ENCODE measurements at places on chromosomes 4 and X. TPM values are rescaled to one million over a fixed set of nuclear protein-coding genes. Genes with fewer than 3 reads are reported as not detected.

PPEF2 gene
- not detected for total RNA-seq

CNKSR2 gene
- total RNA-seq: 54.5 TPM

CENPVL3 gene
- 6.2 TPM for total RNA-seq

PFKFB1 gene
- 0.74 TPM for total RNA-seq

PABPC1L2B gene
- total RNA-seq: not detected

HS3ST1 gene
- total RNA-seq: not detected

SPANXN3 gene
- not detected for total RNA-seq

RNF212 gene
- total RNA-seq: 3.4 TPM

ENPP6 gene
- total RNA-seq: not detected

ADH1C gene
- total RNA-seq: not detected

F8A3 gene
- total RNA-seq: 0.73 TPM

MAGEA1 gene
- total RNA-seq: not detected

EFHC2 gene
- 3.2 TPM for total RNA-seq

USP17L11 gene
- not detected for total RNA-seq

AMER1 gene
- total RNA-seq: 6.7 TPM

BRS3 gene
- not detected for total RNA-seq

- no peak for DNase-seq
Measured at GRCh38 chr4:113674251-113674650, 87.3 kb downstream of the CAMK2D start.

DNA sequence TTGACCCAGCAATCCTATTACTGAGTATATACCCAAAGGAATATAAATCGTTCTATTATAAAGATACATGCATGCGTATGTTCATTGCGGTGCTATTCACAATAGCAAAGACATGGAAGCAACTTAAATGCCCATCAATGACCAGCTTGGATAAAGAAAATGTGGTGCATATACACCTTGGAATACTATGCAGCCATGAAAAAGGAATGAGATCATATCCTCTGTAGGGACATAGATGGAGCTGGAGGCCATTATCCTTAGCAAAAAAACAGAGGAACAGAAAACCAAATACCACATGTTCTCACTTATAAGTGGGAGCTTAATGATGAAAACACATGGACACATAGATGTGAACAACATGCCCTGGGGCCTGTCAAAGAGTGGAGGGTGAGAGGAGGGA lies 124.1 kb upstream of the AFF2 start:
- no peak for DNase-seq

- DNase-seq: no peak
Measured at GRCh38 chrX:69539437-69539836, 35.3 kb downstream of the NALF2 start.

GRCh38 chr4:14152834-14153519 lies 525.5 kb upstream of the BOD1L1 start:
- no peak for DNase-seq

DNA sequence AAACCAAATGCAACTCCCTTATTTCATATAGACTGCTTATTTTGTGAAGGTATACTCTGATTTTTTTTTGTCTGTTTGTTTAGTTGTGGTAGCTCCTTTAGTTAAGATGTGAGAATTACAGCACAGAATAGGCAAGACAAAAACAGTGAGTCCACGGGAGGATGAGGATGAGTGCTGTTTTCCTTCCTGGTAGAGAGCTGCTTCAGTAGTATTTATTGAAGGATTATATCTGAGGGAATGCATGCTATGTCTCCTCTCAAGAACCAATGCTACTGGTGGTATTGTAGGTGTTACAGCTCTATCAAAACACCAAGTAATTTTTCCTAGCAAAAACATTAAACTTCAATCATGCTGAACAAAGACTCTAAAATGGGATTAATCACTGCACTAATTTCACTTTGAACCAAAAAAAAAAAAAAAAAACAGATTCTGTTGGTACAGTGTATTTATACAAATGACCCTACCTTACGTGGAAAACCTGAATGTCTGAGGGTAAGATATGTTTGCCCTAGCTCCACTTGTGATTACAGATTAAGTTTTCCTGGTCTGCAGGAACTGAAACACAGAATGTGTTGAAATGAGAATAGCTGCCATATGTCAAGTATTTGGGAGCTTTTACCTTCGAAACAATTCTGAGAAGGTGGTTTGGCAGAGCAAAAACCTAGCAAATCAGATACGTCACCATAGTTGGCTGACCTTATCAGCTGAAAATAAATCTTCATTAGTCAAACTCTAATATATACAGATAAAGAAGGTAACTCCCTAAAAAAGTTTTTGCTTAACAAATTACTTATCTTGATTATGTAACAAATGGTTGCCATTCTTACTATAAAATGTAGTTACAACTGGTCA lies 40.3 kb downstream of the PPP3CA start:
- no peak for DNase-seq

DNA sequence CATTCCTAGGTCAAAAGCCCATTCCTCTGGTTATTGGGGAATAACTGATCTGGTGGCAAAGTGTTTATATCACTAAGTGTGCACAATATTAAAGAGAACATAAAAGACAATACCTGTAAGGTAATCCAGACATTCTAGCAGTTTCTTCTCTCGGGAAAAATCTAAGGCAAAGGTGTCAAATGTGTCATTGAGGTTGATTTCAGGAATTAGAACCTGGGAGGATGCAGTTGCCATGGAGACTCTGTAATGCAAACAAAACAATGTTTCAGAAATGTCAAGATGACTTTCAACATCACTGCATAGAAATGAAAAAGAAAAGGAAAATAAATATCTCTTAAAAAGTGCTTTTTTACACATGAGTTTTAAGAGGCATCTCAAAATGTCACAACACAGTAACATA lies 145.9 kb downstream of the MID1 start:
- DNase-seq: no peak

DNA sequence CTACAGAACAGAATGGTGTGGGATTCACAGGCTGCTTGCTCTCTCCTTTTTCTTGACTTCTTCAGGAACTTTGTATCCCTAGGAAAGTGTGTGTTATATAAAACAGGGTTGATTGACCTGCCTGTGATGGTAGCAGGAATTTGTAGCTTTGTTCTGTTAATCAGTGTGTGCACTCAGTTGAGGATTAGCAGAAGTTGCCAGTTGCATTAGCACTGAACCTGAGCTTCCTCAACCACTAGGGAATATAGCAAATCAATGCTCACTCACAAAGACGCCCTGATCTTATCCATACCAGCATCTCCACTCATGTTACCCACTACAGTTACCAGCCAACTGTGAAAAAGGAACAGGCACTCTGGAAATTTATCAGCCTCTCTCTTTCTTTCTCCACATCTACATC lies 319.1 kb upstream of the EMCN start:
- DNase-seq: no peak

DNA sequence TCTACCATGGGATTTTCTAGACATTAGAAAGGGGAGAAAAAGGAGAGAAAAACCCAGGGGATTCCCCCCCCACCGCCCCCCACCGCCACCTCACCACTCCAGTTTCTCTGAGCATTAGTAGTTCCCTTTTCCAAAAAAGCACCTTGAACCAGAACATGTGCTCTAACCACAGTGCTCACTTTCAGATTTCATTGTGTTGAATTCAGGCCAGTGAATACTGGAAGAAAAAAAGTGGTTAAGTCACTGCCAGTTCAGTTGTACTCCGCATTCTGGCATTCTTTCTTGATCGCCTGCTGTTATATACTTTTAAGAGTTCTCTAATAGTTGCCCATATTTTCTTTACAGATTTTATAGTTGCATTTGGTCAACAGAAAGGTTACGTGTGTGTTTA lies 40.9 kb downstream of the JADE3 start:
- DNase-seq: no peak

DNA sequence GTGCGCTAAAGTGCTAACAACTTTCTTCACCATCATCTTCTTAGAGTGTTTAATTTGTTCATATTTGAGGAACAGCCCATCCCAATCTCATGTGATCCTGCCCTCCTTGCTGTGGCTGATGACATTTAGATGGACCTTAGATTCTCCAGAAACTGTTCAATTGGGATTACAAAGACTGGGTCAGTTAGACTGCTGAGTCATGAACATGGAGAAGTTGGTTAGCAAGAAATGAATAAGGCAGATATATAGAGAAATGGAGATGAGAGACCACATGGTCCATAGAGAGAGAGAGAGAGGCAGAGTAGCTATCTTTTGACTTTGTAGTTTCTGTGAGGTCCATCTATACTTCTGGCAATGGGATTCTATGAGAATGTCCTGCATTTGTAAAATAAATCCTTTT lies 275.9 kb downstream of the GLUD2 start:
- DNase-seq: no peak

GRCh38 chr4:986428-986878 lies 391 bp upstream of the IDUA start:
- DNase-seq: no peak

DNA sequence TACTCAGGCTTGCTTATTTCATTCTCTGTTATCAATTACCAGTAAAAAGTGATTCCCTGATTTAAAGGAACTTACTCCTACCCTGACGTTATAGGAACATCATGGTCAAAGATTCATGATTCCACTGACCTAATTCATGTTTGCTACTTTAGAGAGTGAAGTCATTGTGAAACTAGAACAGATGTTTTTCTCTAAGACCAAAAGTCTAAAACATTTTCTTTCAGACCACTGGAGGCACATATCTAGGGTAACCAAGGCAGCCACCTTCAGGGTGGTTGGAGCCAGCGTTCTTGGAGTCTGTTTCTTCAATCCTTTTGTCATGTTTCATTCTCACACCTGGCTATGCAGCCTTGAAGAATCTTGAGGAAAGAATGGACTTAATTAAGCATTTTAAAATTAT lies 77.8 kb downstream of the GALNTL6 start:
- DNase-seq: no peak

GRCh38 chrX:2642791-2643190 lies 48.3 kb upstream of the CD99 start:
- DNase-seq: no peak

DNA sequence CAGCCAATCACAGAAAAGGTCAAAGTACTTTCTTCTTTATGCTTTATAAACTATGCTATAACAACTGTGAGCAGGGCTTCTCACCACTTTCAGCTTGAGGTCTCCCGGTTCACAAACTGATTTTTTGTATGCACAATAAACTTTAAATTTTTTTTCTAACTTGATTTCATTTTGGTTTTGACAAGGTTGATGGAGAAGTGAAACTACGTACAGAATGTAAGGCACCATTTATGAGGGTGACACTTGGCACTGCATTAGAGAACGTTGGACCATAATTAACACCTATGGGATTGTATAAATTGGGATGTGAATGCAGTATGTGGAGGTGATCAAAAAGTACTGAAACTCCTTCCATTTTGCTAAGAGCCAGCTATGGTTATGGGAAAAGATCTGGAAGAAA lies 857.9 kb upstream of the HTR2C start:
- no peak for DNase-seq

DNA sequence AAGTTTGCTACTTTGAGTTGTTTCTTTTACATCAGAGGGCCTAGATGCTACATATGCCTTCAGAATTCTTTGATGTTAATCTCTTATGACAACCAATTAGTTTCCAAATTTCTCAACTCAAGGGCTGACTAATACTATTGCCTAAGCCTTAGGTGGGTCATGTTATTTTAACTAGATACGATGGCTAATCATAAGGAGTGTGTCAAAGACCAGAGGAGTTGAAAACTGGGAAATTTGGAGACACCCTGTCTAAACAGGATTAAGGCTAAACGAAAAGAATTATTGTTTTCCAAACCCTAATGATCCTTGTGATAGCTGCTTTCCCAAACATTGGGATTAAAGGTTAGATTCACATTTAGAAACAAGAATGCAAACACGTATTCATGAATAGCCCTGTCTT lies 228.5 kb downstream of the PCDH7 start:
- no peak for DNase-seq

GRCh38 chr4:22192084-22192511 lies 243.5 kb upstream of the KCNIP4 start:
- no peak for DNase-seq

DNA sequence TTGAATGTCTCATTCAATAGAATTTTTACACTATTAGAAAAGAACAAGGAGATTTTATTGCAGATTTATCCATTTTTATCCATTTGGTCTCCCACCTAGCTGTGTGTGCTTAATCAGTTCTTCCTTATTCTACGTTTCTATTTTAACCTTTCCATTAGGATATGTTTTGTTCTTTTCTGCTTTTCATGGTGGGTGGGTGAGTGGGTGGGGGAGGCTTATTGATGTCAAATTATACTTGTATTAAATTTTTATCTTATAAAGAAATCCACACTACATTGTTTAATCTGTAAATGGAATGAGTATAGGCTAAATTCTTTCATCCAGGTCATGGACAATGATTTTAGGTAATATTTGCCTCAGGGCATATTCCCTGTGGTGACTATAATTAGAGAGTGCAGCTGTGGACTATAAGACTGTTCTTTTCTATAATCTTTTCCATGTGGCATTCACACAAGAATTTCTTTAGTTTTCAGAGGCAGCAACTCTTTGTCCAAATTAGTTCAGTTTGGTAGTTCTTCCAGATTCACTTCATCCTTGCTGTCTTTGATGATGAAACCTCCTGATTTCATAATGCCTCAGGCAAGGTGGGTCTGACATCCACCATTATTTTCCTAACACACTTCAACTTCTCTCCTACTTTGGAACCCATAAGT lies 2451.8 kb downstream of the PCDH7 start:
- DNase-seq: no peak

DNA sequence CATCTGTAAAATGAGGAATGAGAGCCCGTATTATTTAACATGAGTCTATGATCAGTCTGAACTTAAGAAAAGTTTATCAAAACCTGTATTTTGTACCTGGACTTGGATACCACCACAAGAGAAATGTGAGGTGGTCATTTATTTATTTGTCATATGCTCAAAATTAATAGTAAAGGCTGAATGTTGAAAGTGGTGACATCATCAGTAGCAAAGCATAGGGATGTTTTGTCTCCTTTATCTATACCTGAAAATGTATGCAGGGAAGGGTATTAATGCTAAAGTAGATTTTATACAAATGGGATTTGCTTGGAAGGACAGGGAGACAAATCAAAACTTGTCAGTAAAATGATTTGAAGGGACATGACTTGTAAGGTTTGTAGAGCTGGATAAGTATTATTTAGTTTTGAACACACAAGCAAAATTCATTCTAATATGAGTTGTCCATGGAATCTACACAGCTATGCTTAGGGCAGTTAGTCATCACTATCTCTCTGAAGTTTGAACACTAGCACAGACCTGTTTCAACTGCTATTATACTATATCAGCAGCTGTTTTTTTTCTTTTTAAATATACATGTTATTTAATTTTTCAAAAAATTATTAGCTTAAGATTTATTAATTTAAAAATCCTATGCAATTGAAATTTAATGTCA lies 52.4 kb upstream of the GUCY1A1 start:
- DNase-seq: no peak
